Cerebellar cortex (tissue), 1 donor: ENCODE measurements at places on chromosomes 16 and 17.

DNA sequence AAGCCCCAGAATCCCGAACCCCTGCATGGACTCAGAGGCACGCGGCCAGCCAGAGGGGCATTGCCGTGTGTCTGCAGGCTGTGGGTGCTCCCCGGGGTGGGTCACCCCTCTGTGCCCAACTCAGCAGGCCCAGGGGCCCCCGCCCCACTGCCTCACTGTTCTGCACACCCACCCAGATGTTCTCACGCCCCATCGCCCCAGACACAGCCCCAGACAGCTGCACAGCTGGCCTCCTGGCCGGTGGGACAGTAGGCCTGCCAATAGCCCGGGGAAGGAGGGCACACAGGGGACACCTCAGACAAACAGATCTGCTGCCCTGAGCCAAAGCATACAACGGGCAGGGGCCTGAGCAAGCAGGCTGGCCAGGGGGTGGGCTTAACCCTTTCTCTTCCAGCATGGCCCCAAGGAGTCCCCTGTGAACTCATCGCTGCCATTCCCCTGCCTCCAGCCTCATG is 27.6 kb upstream of the NXPH3 start:
- no peak for DNase-seq

DNA sequence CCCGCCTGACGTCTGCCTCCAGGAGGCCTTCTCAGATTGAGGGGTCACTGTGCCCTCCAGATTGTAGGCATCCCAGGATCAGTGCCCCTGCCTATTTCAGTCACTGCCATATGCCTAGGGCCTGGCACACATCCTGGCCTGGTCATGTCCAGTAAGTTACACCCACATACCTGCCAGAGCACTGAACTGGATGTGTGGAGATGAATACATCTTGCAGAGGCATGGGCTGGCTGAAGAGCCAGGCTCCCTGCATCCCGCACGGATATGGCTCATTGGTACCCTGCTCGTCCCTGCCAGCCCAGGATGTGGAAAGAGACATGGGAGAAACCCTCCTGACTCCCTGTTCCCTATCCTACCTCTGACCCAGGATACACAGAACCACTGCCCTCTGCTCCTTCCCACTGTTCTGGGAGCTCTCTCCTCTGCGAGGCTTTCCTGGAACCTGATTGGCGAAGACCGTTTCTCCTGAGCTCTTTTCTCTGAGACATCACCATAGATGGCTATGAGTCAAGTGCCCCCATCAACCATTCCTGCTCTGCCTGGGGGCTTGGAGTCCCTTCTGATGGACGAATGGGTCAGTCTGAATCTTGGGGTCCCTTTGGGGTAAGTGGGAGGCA is 40.0 kb upstream of the TAC4 start:
- no peak for DNase-seq

- DNase-seq = no peak
These were observed 117.6 kb downstream of the RMI2 start for GRCh38 chr16:11462861-11463260.

DNA sequence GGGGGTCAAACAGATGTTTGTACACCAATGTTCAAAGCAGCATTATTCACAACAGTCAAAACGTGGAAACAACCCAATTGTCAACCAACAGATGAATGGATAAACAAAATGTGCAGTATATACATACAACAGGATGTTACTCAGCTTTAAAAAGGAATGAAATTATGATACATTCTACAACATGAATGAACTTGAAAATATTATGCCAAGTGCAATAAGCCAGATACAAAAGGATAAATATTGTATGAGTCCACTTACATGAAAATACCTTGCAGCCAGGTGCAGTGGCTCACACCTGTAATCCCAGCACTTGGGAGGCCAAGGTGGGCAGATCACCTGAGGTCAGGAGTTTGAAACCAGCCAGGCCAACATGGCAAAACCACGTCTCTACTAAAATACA is 39.9 kb downstream of the UBE2G1 start:
- no peak for DNase-seq

GRCh38 chr16:14186007-14186794 is 115.1 kb downstream of the MRTFB start:
- peak; percentile 27 for DNase-seq

DNA sequence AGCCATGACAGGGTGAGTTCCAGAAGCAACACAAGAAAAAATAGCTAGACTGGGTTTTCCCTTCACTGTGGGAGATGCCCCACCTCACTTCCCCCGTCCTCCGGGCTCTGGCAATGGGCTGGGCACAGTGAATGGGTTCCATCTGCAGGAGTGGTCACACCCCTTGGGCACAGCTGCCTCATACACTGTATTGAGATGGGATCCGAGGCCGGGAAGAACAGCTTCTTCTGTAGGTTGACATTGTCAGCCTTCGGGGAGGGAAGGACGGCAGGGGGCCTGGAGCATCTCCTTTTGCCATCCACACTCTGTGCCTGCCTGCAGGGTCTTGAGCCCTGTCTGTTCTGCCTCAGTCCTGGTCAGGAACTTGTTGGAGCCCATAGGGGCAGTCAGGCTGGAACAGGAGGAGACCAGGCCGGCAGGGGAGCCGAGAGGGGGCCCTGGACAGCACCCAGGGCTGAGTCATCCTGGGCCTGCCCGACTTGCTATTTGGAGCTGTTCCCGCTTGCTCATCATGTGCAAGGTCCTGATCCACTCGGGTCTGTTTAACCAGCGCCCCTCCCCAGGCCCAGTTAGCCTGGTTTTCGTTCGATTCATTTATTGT is 286.7 kb downstream of the SEC14L1 start:
- DNase-seq = no peak
